ENCODE measurements at places on chromosomes 6 and 20.
A peak's percentile ranks its signal among the peaks of the same experiment; 100 is the strongest.

- no peaks in the 10 kb centered on the region for H3K36me3 ChIP-seq
- H3K27ac ChIP-seq = no peak overlapping the region
- no peaks in the 10 kb centered on the region for H3K27me3 ChIP-seq
- no peak for DNase-seq
- H3K4me1 ChIP-seq = no peaks in the 10 kb centered on the region
- H3K4me3 ChIP-seq = no peak overlapping the region
Measured at GRCh38 chr6:125252891-125253290, 48.9 kb downstream of the HDDC2 start.

- no peaks in the 10 kb centered on the region for H3K27me3 ChIP-seq
- no peak overlapping the region for H3K27ac ChIP-seq
- H3K36me3 ChIP-seq = peaks cover 7% of the 10 kb centered on the region
Measured at GRCh38 chr6:44858998-44859397, 469.1 kb upstream of the RUNX2 start.

DNA sequence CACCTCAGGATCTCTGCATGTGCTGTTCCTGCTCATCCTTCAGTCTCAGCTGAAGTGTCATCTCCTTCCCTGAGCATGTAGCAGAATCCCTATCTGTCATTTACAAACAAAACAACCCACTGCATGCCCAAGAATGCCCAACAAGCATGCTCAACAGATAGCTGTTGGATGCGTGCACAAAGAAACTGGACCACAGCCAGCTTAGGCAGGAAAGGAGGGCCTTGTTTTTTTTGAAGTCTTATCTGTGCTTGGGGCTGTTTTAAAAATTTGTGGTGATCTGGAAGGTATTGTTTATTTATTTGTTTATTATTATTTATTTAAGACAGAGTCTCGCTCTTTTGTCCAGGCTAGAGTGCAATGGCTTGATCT, 18.5 kb upstream of the SLC16A10 start:
- H3K27me3 ChIP-seq = no peaks in the 10 kb centered on the region
- no peak overlapping the region for H3K27ac ChIP-seq
- peaks cover 4% of the 10 kb centered on the region for H3K36me3 ChIP-seq
- no peaks in the 10 kb centered on the region for H3K4me1 ChIP-seq
- no peak overlapping the region for H3K4me3 ChIP-seq

GRCh38 chr6:4017834-4018170, 61.1 kb downstream of the FAM217A start:
- H3K27me3 ChIP-seq = no peaks in the 10 kb centered on the region
- no peak for DNase-seq
- H3K27ac ChIP-seq = peak overlapping the region; percentile 100

- no peak overlapping the region for H3K27ac ChIP-seq
- H3K27me3 ChIP-seq = peaks cover 8% of the 10 kb centered on the region
- no peak overlapping the region for H3K4me3 ChIP-seq
- H3K36me3 ChIP-seq = no peaks in the 10 kb centered on the region
Measured at GRCh38 chr20:8116067-8116811, 15.8 kb upstream of the PLCB1 start.

- H3K27ac ChIP-seq = no peak overlapping the region
- peaks cover 25% of the 10 kb centered on the region for H3K4me1 ChIP-seq
- no peak for DNase-seq
- no peaks in the 10 kb centered on the region for H3K27me3 ChIP-seq
Measured at GRCh38 chr20:37530696-37531095, 3.0 kb upstream of the BLCAP start.

DNA sequence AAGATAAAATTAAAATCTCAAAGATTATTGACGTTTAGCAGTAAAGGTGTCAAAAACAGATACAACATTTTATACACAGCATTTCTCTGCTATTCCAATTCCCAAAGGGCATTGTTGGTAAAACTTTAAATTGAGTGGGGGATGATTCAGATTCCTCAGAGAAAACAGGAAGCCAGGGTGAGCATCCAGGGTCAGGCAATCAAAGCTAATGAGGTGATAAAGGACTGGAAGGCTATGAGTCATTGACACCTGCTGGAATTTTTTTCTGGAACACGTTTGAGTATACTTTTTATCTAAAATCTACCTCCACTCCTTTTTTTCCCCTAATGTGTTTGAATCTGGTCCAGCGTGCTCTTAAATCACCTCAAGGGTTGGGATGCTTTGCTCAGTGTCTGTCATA, 52.2 kb downstream of the FKBP1C start:
- no peak overlapping the region for H3K4me3 ChIP-seq
- no peaks in the 10 kb centered on the region for H3K4me1 ChIP-seq
- DNase-seq = no peak
- no peaks in the 10 kb centered on the region for H3K36me3 ChIP-seq
- peaks cover 4% of the 10 kb centered on the region for H3K27me3 ChIP-seq
- no peak overlapping the region for H3K27ac ChIP-seq

GRCh38 chr20:54502179-54502578, 26.8 kb downstream of the DOK5 start:
- H3K36me3 ChIP-seq = no peaks in the 10 kb centered on the region
- H3K4me3 ChIP-seq = no peak overlapping the region
- peaks cover 17% of the 10 kb centered on the region for H3K27me3 ChIP-seq
- no peak for DNase-seq

DNA sequence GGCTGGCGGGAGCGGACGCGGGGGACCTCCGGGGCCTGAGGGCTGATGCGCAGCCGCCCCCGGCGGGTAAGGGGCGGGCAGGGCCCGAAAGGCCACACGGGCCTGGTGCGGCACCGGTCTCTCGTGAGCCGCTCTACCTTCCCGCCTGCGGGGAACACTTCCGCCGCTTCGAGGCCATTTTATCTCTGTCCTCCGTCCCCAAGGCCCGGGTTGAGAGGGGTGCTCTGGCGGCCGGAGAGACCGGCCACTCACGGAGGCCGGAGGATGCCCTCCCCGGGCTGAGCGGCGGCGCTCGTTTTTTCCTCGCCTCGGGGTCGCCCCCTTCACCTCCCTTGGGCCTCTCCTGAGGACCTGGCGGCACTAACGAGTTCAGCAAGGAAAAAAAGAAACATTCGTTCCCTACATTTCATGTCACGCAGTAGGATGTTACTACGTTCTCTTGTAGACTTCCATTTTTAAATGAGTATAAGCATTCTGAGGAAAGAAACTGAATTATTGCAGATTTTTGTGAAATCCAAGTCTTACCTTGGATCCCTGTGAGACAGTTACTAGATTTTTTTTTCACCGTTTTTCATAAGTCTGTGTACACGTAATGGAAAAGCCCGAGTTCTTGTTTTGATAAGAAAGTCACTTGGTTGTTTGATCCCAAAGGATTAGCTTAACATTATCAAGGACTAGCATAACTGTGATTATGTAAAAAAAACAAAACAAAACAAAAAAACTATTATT, 575 bp downstream of the WTAP start:
- H3K4me1 ChIP-seq = peaks cover 69% of the 10 kb centered on the region
- peaks cover 2% of the 10 kb centered on the region for H3K27me3 ChIP-seq
- H3K36me3 ChIP-seq = peaks cover 5% of the 10 kb centered on the region
- peak overlapping the region; percentile 93 for H3K4me3 ChIP-seq

- no peaks in the 10 kb centered on the region for H3K36me3 ChIP-seq
- no peaks in the 10 kb centered on the region for H3K4me1 ChIP-seq
- H3K27ac ChIP-seq = no peak overlapping the region
- no peak for DNase-seq
- peaks cover 5% of the 10 kb centered on the region for H3K27me3 ChIP-seq
- no peak overlapping the region for H3K4me3 ChIP-seq
Measured at GRCh38 chr20:49999329-49999728, 16.5 kb downstream of the SNAI1 start.

GRCh38 chr6:46674410-46674809, 13.3 kb upstream of the TDRD6 start:
- no peaks in the 10 kb centered on the region for H3K36me3 ChIP-seq
- no peak overlapping the region for H3K4me3 ChIP-seq
- no peak overlapping the region for H3K27ac ChIP-seq
- H3K4me1 ChIP-seq = no peaks in the 10 kb centered on the region
- DNase-seq = no peak

DNA sequence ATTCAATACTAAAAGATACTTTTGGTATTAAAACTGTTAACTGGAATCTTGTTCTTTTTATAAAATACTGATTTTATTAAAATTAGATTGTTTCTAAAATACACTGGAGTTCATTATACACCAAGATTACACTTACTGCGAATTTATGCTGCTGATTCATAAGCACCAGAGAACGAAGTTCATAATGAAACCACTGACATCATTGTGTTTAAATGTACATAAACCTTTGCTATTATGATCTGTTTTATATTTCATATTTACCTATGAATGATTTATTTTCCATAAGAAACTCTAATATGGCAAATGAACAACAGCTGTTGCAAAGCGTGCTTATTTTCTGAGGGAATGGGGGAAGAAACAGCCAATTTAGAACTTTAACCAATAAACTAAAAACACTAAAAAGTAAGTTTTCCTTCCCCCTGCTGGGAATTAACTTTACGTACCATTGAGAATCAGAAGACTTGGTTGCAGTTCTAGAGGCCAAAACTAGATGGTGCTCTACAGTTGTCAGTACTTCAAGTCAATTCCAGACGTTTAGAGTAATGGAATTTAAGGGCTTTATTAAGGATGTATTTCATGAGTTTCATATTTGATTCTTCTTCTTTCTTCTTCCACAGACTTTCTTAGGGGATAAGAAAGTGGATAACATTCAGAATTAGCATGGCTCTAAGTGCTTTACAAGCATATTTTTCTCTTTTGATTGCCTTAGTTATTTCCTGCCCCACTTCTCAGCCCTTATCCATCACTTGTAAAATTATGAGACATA, 30.8 kb upstream of the COL19A1 start:
- H3K4me1 ChIP-seq = peaks cover 5% of the 10 kb centered on the region
- H3K36me3 ChIP-seq = no peaks in the 10 kb centered on the region
- no peak overlapping the region for H3K27ac ChIP-seq
- peak; percentile 5 for DNase-seq
- no peaks in the 10 kb centered on the region for H3K27me3 ChIP-seq

- no peak overlapping the region for H3K27ac ChIP-seq
- DNase-seq = no peak
- no peak overlapping the region for H3K4me3 ChIP-seq
- no peaks in the 10 kb centered on the region for H3K4me1 ChIP-seq
- no peaks in the 10 kb centered on the region for H3K27me3 ChIP-seq
Measured at GRCh38 chr6:124495665-124496190, 466.5 kb upstream of the RNF217 start.

GRCh38 chr20:41861772-41862422, 243.7 kb upstream of the CHD6 start:
- peaks cover 5% of the 10 kb centered on the region for H3K27me3 ChIP-seq
- no peak overlapping the region for H3K4me3 ChIP-seq
- H3K4me1 ChIP-seq = no peaks in the 10 kb centered on the region

- no peaks in the 10 kb centered on the region for H3K27me3 ChIP-seq
- no peak overlapping the region for H3K27ac ChIP-seq
- DNase-seq = no peak
- H3K4me3 ChIP-seq = no peak overlapping the region
- H3K4me1 ChIP-seq = no peaks in the 10 kb centered on the region
Measured at GRCh38 chr6:97205966-97206365, 77.0 kb downstream of the MMS22L start.

GRCh38 chr6:140284871-140285270, 910.4 kb upstream of the CITED2 start:
- H3K36me3 ChIP-seq = no peaks in the 10 kb centered on the region
- H3K27me3 ChIP-seq = peaks cover 9% of the 10 kb centered on the region
- DNase-seq = no peak
- no peak overlapping the region for H3K4me3 ChIP-seq

GRCh38 chr6:84467296-84467695, 239.9 kb upstream of the CEP162 start:
- no peak for DNase-seq
- H3K36me3 ChIP-seq = no peaks in the 10 kb centered on the region
- H3K4me1 ChIP-seq = no peaks in the 10 kb centered on the region
- no peak overlapping the region for H3K27ac ChIP-seq
- peaks cover 7% of the 10 kb centered on the region for H3K27me3 ChIP-seq

DNA sequence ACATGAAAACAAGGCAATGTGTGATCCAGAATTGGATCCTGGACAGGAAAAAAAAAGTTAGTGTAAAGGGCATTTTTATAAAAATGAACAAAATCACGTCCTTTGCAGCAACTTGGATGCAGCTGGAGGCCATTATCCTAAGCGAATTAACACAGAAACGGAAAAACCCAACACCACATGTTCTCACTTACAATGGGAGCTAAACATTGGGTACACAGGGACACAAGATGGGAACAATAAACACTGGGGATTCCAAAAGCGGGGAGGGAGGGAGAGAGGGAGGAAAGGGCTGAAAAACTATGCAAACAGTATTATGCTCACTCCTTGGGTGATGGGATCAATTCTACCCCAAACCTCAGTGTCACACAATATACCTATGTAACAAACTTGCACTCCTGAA, 91.4 kb upstream of the BTBD3 start:
- DNase-seq = no peak
- H3K4me3 ChIP-seq = no peak overlapping the region
- no peaks in the 10 kb centered on the region for H3K4me1 ChIP-seq
- no peaks in the 10 kb centered on the region for H3K36me3 ChIP-seq
- H3K27ac ChIP-seq = no peak overlapping the region

DNA sequence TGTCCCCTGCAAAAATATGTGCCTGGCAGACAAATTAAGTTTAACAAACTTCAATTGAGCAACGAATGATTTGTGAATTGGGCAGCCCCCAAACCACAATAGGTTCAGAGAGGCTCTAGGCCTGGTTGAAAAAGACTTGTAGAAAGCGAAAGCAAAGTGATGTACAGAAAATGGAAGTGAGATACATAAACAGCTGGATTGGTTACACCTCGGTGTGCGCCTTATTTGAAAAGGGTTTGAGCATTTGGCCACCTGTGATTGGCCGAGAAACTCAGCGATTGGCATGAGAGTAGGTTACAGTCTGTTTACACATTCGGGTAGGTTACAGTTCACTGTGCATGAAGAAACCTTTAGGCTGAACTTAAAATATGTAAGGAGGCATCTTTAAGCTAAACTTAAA, 136.9 kb downstream of the CD83 start:
- H3K4me1 ChIP-seq = peaks cover 2% of the 10 kb centered on the region
- no peak overlapping the region for H3K4me3 ChIP-seq
- no peak for DNase-seq
- H3K36me3 ChIP-seq = no peaks in the 10 kb centered on the region

DNA sequence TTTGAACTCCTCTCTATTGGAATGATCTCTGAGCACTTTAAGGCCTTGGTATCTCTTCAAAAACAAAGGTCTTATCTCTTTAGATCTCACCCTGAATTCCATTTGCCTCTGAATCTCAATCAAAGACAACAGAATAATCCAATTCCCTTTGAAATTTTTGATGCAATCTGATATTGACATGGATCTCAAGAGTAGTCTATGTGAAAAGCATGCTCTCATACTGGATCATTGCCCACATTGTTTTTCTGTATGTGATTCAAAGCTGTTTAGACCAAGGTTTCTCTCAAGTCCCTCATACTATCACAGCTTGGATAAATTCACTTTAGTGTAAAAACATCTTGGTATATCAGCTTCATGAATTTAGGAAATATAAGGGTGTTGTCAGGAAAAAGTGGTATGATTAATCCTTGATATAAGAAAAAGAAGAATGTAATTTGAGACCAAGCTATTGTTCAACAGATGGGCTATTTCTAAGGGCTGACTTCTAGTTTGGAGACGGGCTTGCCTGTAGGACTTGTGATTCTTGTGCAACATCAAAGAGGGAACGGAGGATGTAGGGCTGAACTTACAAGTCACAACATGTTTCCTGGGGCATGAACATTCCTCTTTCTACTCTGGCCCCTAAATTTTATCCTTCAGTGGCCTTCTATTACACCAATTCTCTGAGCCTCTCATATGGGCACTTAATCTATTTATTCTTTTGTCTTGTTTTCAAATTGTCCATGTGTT, 77.9 kb upstream of the CITED2 start:
- H3K27me3 ChIP-seq = no peaks in the 10 kb centered on the region
- no peak for DNase-seq
- no peak overlapping the region for H3K27ac ChIP-seq
- H3K4me1 ChIP-seq = no peaks in the 10 kb centered on the region
- no peak overlapping the region for H3K4me3 ChIP-seq
- H3K36me3 ChIP-seq = no peaks in the 10 kb centered on the region

Data from naive thymus-derived CD8-positive, alpha-beta T cell (primary cell).